Activated T-helper 1 cell treated with anti-CD3 and anti-CD28 coated beads, Interleukin-12 subunit alpha, Interleukin-12 subunit beta, Interleukin-2, Interleukin-4 antibody, amounts not matched to agents 30 ng/mL and 10 ng/mL and 1 ng/mL, durations not matched to agents 14 hours and 24 hours and 36 hours (primary cell): ENCODE measurements at places on chromosomes 3 and 15. TPM values are rescaled to one million over a fixed set of nuclear protein-coding genes. Genes with fewer than 3 reads are reported as not detected.

- DNase-seq: no peak
These were observed 28.9 kb upstream of the KLHL6 start for GRCh38 chr3:183584246-183584913.

- no peak for DNase-seq
These were observed 23.0 kb upstream of the MUC20 start for GRCh38 chr3:195697582-195698324.

- no peak for DNase-seq
These were observed 2.5 kb downstream of the PDZRN3 start for GRCh38 chr3:73622091-73622805.

- no peak for DNase-seq
These were observed 126.4 kb downstream of the RPLP1 start for GRCh38 chr15:69578787-69579583.

Gene APPL1
- total RNA-seq: 39.9 and 46.0 TPM in 2 replicates
